Upper lobe of right lung (tissue), 1 donor: ENCODE measurements at places on chromosomes 1 and 21.

GRCh38 chr1:175842550-175842949 lies 99.2 kb upstream of the TNR start:
- no peak for DNase-seq

DNA sequence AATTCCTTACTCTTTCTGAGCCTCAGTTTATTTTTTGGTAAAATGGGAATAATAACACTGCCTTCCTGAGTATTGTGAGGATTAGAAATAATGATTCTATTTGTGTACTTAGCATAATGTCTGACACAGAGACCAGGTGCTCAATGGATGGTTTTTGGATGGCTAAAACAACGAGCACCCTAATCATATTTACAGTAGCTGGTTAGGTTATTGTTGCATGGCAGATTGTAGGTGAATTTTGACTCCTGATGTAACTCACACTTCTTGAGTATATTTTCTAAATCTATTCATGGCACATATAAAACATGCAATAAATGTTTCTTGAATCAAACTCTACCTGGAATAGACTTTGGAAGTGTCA lies 11.9 kb upstream of the DUSP10 start:
- DNase-seq: no peak

- no peak for DNase-seq
Observed at GRCh38 chr1:100122177-100122576, 10.6 kb downstream of the SASS6 start.

DNA sequence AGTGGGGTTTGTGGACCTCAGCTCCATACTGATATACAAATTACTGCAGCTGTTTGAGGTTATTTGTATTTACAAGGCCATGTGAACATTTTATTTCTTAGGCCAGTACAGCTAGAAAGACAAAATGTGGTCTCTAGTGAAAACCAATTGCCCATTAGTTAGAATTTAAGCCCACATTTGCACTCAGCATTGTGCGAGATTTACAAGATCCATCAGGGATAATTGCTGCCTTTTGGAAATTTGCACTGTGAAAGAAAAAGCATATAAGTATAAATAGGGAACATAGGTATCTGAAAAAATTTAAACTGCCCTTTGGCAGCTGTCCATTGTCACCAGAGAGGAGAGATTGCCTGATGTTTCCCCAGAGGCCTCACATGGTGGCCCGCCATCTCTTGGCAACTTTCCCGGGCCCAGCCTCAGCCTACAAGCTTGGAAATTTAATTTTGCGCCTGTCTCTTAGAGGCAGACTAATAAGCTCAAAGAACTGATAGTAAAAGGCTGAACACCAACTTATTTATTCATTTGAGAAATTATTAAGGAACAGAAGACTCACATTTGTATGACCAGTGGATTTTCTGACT lies 120.7 kb downstream of the MAP3K21 start:
- no peak for DNase-seq

DNA sequence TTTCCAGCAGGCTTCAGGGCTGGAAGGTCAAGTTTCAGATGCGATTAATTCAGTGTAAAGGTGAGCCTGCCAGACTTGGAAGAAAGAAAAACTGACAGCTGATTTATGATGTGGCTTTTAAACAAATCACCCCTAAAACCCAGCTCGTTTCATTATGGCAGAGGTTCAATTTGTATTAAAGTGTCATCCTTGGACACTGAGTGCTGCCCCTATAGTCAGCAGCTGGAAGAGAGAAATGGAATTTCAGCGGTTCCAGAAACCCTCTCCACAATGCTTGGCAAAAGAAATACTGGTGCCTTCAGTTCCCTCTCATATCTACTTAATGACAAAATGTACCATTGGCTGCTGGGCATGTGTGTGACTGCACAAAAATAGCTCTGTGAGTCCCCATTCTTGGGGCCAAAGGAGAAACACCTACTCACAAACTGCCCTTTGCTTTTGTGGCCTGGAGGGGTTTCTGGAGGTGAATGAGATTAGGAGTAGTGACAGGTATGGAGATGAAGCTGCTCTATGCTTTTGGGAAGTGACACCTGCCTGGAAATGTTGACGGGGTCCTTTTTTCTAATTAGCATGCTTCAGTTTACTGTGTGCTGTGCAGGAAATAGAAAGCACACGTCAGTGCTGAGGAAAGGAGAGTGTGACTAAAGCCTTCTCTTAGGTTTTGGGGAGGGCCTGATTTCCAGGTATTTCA lies 95.1 kb upstream of the TSPAN2 start:
- DNase-seq: no peak

- no peak for DNase-seq
Observed at GRCh38 chr1:65323246-65323645, 13.9 kb downstream of the DNAJC6 start.

GRCh38 chr1:4638345-4638729 lies 16.1 kb upstream of the AJAP1 start:
- DNase-seq: no peak

GRCh38 chr1:168628807-168629206 lies 52.4 kb downstream of the XCL1 start:
- DNase-seq: no peak

DNA sequence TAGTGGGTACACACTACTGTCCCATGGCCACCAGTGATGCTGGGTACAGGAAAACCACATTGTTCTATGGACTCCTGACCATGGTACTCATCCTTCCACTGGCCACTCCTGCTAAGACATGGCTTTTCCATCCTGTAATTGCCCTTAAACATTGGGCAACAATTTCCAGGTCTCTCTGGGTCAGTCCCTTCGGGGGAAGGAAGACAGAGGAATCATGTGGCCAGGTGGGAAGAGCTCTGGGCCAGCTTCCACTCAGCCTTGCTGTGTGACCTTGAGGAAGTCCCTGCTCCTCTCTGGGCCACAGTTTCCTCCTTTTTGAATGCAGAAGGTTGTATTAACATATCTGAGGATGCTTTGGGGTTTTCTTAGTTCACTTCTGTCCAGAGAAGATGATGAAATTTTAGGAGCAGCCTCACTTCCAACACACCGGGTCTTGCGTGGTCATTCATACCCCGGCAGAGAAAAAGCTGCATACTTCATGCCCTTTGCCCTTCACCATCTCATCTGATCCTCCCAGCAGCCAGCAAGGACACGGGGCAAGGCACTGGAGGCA lies 50.8 kb downstream of the SRRM1 start:
- DNase-seq: no peak

- no peak for DNase-seq
Observed at GRCh38 chr1:243926803-243927245, 76.8 kb upstream of the AKT3 start.

DNA sequence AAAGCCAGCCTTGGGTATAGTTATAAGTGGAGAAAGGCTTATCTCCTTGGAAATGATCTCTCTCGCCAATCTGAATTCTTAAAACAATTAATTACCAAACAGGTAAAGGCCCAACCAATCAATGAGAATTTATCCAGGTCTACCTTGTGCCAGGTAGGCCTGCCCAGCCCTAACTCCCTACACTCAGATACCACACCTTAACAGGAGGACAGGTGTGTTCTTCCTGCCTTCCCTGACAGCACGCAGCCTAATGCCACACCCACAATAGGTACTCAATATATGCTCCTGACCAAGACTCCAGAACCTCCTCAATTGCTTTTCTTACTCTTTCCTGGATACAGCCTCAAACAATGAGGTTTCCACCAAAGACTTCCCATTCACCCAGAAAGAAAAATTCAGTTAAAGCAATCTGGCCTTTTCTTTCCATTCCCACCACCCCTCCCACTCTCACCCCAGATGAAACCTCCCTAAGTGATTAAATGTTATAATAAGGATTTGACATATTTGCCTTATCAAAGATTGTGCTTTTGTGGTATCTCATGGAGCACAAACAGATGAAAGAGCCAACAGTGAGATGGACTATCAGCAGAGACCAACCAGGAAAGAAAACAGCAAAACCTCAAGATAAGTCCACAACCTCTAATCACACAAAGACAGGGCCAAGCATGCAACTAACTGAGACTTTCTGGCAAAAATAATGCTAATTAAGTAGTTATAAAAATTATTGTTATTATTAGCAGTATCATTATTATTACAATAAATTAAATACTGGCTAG lies 25.6 kb downstream of the TRABD2B start:
- no peak for DNase-seq

GRCh38 chr1:218953386-218953785 lies 220.3 kb upstream of the LYPLAL1 start:
- no peak for DNase-seq

DNA sequence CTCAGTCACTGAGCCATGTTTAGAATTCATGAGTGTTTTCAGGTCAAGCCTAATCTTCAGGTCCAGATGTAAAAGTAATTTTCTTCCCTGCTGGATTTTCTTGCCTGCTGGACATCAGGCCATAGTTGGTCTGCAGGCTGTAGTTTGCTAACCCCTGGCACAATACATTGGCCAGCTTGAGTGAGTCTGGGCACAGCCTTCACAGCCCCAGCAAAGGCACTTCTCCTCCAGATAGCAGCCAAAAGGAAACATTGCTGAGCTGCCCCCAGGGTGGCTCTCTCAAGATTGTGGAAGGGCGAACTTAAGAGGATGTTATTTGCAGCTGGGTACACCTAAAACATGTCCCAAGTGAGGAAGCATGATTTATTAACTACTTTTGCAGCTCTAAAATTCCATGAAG lies 126.8 kb downstream of the PIK3R3 start:
- DNase-seq: no peak

- DNase-seq: no peak
Observed at GRCh38 chr1:97778718-97779117, 142.1 kb downstream of the DPYD start.

GRCh38 chr1:161139766-161140165 lies 7.3 kb upstream of the DEDD start:
- no peak for DNase-seq

DNA sequence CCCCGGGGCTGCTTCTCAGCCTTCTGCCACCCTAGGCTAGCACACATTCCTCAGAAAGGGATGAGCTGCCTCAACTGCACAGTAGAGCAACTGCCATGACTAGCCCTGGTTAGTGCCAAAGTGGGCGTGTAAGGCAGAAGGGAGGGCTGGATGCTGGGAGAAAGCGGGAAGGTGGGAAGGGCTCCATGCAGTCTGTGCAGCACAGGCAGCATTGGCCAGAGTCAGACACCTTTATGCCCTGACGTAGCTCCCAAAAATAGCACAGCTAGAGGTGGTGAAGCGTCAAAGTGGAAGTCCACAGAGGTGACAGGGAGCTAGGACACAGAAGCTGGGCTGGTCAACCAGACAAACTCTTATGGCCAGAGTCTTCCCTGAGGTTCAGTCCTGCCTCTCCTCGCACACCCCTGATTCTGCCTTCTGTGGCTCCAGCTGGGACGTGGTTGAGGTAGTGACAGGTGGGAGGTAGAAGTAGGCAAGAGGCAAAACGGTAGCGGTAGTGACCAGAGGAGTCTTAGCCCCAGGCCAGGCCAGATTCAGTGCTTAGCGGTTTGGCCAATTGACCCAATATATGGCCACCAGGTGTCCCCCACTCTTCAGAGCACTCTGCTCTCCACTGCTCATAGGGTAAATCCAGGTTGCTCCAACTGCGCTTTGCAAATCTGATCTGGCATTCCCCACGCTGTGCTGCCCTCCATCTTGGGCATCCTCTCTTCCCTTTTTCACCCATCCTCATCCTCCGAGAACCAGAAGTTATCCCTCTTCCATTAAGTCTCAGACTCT lies 45.6 kb downstream of the DDX20 start:
- no peak for DNase-seq

DNA sequence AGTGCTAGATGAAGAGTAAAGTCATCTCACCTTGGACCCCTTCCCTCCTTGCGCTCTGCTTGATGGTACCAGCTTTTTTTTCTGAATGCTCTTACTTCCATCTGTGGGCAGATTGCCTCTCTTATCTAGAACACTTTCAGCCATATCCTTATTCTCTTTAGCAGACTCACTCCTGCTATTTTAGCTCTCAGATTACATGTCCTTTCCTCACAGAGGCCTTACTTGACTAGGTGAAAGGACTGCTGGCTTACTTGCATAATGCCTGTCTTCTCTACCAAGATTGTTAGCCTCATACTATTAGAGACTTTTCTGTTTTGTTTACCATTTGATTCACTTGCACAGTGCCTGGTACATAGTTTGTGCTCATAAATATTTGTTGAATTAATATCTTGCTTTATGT lies 9.3 kb downstream of the IFI44 start:
- no peak for DNase-seq

DNA sequence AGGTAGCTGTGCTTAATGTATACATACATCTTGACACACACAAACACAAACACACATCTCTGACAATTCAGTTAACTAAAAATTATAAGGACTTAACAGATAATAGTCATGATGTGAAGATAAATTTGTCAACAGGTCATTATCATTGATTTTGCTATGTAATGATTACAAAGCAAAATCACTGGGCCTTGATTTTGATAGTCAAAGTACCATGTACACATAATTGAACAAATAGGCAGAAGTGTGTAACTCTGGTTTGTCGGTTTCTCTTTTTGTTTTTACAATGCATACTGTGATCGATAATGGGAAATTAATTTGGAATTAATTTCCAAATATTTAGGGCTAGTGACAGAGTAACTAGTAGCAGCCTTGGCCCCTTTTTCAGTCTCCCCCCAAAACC lies 30.8 kb downstream of the PTBP2 start:
- DNase-seq: no peak

DNA sequence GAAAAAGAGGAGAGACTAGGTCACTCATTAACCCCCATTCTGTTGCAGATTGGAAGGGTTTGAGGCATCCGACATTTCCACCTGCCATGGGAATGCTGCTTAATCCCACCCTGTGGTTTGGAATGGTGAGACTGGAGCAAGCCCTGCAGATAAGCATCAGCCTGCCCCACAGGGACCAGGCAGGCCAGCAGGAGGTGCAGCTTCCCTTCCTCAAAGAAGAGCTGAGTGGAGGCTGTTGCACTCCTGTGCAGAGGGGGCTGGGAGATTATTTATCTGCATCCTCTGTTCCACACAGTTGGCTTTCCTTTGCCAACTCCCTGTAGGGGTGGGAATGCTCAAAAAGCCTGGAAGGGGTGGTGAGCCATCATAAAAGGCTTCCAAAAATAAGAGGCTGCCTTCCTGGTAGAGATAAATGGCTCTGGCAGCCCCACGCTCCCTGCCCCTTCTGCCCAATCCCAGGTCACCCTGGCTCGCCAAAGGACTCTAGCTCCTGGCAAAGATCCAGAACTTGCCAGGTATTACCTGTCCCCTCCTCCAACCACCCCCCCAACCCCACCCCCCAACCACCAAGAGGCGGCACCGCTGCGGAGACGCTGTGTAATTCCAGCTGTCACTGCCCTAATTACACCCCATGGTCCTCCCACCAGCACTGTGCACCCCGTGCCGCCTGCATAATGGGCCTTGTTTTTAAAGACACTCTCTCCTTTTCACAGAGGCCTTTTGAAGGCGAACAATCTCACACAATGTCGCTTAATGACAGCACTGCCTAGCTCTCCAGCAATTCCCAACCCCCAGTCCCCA lies 83.0 kb upstream of the ZC3H12A start:
- DNase-seq: no peak

GRCh38 chr1:55262822-55263221 lies 47.7 kb upstream of the USP24 start:
- DNase-seq: no peak

GRCh38 chr1:5142389-5142788 lies 488.0 kb downstream of the AJAP1 start:
- no peak for DNase-seq
